ENCODE measurements at places on chromosomes 1 and 21. TPM values are rescaled to one million over a fixed set of nuclear protein-coding genes. Genes with fewer than 3 reads are reported as not detected.

The KIF17 gene
- polyA plus RNA-seq, result 2.2 TPM

- no peak for DNase-seq
Measured at GRCh38 chr1:148354284-148354912, 128.7 kb downstream of the PPIAL4G start.

The MYOM3 gene
- 1.2 TPM for polyA plus RNA-seq

GRCh38 chr1:152737997-152738396, 19.8 kb upstream of the KPRP start:
- DNase-seq, result no peak

DNA sequence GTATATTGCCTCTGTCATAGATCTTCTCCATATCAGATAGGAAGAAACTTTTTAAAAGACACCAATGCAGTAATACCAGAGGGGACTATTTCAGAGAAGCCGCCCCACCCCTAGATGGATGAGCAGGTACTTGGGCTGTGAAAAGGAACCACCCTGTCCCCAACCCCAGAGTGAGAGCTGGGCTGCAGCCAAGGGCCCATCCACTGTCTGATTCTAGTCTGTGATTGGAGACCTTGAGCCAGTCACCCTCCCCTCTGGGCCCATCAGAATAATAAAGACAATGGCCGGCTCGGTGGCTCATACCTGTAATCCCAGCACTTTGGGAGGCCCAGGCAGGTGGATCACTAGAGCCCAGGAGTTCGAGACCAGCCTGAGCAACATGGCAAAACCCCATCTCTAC, 5.0 kb downstream of the CLEC20A start:
- DNase-seq, result no peak

DNA sequence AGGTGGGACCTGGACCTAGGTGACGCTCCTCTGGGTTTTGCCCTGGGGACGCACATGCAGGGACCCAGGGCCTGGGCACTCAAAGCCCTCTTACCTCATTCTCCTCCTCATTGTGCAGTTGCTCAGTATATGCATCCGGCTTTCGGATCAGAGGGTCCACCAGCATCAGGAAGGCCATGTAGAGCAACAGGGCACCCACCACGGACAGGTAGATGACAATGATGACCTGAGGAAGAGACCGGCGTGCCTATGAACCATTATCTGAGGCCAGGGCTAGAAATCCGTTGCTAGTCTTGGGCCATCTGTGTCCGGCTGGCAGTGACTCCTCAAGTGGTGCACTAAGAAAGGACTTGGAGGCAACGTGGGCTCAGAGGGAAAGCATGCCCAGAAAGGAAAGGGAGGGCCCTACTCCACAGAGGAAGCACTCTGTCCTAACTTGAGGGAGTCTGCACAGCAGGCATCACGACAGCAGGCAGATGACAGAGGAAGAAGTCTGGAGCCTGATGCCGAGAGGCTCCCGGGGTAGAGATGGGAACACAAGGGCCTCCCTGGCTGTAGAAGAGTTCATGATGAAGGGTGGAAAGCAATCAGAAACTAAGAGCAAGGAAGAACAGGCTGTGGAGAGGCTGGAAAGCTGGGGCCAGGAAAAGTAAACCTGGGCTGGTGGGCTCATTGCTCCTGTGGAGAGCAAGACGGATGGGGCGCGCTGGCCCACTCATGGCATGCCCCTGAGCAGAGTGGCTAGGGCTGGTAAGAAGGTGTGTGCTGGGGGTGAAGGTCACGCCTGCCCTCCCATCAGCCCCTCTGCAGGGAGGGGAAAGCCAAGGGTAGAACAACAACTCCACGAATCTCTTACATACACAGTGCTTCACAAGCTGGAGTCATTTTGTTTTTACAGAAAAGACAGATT, 10.3 kb downstream of the TMEM9 start:
- DNase-seq, result no peak

GRCh38 chr1:165423136-165423535, 21.8 kb downstream of the RXRG start:
- DNase-seq, result no peak

GRCh38 chr1:108615544-108615943, 45.3 kb downstream of the HENMT1 start:
- DNase-seq, result no peak

DNA sequence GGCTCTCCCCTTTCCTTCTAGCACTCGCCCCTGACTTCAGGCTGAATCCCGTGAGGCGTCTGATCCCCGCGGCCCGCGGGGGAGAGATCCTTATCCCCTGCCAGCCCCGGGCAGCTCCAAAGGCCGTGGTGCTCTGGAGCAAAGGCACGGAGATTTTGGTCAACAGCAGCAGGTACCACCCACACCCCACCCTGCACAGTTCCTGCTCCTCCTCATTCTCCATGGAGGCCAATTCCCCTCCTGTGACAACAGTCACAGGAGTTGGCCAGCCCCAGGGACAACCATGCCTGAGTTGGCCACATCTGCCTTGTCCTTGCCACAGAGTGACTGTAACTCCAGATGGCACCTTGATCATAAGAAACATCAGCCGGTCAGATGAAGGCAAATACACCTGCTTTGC, 20.0 kb downstream of the TMEM81 start:
- DNase-seq, result no peak

DNA sequence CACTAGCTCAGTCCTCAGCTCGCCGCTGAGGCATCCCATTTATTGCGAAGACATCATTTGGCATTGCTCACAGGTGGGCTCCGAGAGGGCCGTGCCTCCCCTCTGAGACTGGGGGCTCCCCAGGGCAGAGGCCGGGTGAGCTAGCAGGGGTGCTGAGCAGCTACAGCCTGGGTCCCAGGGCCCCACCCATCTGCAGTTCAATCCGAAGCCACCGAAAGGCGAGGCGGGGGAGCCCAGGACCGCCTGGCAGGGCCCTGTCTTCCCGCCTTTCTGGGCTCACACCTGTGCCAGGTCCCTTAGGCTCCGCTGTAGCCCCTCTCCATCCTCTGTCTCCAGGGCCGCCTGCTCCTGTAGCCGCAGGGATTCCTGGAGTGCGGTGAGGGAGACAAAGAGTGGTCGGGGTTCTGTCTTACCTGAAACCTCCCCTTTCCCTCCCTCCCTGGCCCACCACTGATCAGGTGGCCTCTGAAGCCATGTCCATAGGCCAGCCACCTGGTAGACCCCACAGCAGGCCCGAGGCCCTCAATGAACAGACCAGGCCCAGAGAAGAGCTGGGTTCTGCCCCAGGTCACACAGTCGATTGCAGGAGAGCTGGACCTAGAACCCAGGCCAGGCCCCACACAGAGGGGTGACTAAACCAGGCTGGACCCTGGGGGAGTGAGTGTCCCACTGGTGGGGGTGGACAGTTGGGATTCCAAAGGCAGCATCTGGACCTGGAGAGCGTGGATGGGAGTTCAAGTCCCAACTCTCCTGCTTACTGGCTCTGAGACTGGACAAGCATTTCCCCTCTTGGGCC, 18.1 kb upstream of the NBPF1 start:
- DNase-seq, result peak; percentile 8

The LDLRAD1 gene
- 0.05 TPM for polyA plus RNA-seq

DNA sequence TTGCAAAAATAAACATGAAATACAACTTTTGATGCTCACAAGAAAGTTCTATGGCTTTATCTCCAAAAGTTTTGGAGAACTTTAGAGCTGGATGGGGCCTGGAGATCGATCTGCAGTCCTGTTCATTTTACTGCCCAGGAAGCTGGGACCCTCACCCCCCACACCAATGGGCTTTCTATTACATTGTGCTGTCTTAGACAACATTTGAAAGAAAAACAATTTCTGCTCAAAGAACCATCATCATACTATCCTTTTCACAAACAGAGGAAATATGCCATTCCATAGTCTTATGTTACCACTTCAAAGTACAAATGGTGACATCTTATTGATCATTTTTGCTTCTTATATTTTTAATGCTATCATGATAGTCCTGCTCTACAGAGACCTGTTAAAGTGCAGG, 2.0 kb upstream of the HNRNPU start:
- DNase-seq, result no peak

- no peak for DNase-seq
Measured at GRCh38 chr21:28884481-28884880, 108.2 kb downstream of the LTN1 start.

GRCh38 chr1:83834621-83835264, 164.2 kb downstream of the TTLL7 start:
- no peak for DNase-seq

The CFHR5 gene
- not detected for polyA plus RNA-seq

Measured in ovary (tissue), 10 donors.